ENCODE measurements at places on chromosomes 16 and 17. TPM values are rescaled to one million over a fixed set of nuclear protein-coding genes. Genes with fewer than 3 reads are reported as not detected.

The RND2 gene
- total RNA-seq: 0.07 TPM

The FOXN1 gene
- not detected for total RNA-seq

The CFAP52 gene
- not detected for total RNA-seq

The GPR139 gene
- total RNA-seq: not detected

The HIC1 gene
- total RNA-seq: 49.4 TPM

The USH1G gene
- total RNA-seq: not detected

The OVCA2 gene
- total RNA-seq: 36.5 TPM

GRCh38 chr17:19265755-19266154 lies 28.6 kb downstream of the EPN2 start:
- no peak for DNase-seq

GRCh38 chr17:61467416-61468262 lies 15.4 kb downstream of the TBX4 start:
- no peak for DNase-seq

GRCh38 chr16:4116325-4117249 lies at the start of gene ADCY9:
TSS of gene ADCY9 (minus strand) at chr16:4116442. CDS start at chr16:4115442, 1,000 bp downstream.
- DNase-seq: peak; percentile 96

DNA sequence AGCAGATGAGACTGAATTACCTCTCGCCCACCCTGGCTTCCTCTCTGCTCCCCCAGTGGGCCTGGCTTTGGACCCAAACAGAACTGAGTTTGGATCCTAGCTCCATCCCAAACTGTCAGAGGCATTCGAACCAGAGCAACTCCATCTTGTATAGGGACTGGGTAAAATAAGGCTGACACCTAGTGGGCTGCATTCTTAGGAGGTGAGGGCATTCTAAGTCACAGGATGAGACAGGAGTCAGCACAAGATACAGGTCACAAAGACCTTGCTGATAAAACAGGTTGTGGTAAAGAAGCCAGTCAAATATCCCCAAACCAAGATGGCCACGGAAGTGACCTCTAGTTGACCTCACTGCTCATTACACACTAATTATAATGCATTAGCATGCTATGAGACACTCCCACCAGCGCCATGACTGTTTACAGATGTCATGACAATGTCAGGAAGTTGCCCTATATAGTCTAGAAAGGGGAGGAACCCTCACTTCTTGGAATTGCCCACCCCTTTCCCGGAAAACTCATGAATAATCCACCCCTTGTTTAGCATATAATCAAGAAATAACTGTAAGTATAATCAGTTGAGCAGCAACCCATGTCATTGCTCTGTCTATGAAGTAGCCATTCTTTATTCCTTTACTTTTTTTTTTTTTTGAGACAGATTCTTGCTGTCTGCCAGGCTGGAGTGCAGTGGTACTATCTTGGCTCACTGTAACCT lies 44.4 kb downstream of the LYRM1 start:
- DNase-seq: peak; percentile 89

DNA sequence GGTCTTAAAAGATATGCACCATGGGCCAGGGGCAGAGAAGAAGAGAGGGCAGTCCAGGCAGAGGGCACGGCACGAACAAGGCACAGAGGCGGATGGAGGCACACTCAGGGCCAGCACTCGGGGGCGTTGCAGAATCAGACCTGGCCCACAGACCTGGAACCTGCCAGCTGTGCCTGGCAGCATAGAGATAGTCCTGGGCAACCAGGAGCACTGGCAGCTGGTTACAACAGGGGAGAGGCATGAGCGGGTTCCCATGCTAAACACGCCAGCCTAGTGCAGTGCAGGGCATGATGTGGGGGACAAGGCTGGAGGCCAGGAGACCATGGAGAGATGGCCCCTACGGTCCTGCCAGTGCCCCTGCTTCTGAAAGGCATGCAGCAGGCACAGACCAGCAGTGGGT lies 56.9 kb upstream of the RBFOX3 start:
- DNase-seq: no peak

DNA sequence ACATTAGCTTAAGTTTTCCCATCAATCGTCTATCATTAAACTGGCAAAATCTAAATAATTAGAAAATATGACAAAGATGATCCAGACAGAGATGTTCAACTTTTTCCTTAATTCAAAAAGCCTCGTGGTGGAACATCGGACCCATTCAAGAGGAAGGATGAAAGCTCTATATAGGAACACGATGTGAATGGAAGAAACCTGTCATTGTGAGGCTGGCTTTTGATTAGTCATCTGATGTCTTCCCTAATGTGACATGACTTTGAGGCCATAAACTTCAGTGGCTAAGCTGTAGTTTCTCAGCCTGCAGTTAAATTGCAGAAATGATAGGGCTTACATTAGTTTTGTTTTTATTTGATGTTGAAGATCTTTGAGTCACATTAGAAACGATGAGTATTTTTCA lies 1.0 kb downstream of the AMZ2 start:
- DNase-seq: peak; percentile 73

GRCh38 chr16:80027007-80027965 lies 426.7 kb upstream of the MAF start:
- peak; percentile 78 for DNase-seq

DNA sequence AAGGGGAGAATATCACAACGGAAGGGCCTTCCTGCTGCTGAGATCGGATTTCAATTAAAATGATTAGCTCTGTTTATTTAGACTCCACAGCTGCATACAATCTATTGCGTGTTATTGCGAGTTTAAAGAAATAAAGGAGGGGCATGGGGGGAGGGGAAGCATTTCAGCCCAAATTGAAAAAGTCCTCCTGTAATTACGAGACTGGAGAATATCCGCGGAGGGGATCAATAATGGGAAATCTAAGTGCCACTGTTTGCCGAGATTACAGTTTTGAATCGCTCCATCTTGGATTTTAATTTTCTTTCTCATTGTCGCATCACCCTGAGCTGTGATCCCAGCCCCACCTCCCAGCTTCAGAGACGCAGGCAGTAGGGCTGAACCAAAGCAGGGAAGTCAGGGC lies 15.7 kb upstream of the RPL38 start:
- no peak for DNase-seq

- DNase-seq: no peak
Observed at GRCh38 chr17:76594690-76595089, 9.0 kb upstream of the ST6GALNAC2 start.

DNA sequence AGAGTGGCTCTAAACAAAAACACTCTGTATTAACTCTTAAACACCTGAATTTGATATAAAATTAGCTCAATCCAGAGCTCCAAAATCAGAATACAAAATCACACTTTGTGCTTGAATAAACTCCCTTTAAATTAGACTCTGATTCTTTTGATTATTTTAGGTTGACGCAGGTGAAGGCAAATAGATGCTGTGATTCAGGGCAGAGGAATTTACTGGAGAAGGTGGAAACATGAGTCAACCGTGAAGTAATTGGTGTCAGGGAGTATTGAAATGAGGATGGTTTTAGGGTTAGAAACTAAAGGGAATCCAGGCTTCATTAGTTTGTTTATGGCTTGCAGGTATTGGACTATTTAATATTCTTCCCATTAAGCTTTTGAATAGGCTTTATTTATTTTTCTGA lies 37.1 kb upstream of the TEKT1 start:
- DNase-seq: no peak

DNA sequence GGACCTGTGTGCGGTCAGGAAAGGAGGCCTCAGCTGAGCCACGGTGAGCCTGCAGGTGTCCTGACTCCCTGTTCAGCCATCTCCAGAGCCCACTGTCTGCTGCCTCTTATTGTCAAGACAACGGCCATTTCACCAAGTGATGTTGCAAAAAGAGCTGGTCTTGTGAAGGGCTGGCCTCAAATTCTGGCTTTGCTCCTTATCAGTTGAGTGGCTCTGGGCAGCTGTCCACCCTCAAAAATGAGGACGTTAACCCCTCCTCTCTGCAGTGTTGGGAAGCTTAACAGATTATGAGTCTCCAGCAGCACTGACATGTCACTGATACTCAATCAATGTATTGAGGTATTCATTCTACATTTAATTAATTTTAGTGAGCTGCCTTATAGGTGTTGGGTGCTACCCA lies 171.1 kb upstream of the TOX3 start:
- DNase-seq: no peak

- DNase-seq: peak; percentile 95
Observed at GRCh38 chr17:77372444-77373298, 231.9 kb downstream of the SEC14L1 start.

- DNase-seq: peak; percentile 82
Observed at GRCh38 chr17:76272541-76273444, 7.6 kb downstream of the UBALD2 start.

DNA sequence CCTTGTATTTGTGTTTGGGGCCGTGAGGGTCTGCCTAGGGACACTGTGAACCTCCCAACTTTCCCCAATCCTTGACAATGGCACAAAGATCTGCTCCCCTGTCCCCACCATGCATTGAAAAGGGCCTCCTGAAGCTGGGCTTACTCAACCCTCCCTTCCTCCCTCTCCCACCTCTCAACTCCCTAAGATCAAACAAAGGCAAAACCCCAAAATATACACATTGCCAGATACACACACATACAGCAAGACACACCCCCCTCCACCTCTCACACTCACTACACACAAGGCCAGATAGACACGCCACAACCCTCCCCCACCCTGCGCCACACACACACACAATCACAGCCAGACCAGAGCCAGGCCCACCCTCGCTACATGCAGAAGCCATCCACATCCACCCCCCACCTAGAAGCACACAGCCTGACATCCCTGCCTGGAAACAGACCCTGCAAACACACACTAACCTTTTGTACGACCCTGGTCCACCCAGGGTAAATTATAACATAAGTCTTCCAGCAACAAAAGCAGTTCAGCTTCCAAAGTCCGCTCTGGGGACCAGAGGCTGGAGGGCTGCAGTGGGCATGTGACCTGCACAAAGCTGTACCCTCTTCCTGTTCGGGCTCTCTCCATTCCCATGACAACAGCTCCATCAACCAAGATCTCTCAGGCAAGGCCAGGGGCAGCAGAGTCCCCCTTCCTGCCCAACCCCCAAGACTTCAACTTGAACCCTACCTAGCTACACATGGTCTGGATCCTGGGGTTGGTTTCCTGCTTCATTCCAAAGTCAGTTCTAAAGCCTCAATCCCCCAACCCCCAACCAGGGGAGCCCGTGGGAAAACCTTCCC lies 1.9 kb downstream of the PCGF2 start:
- DNase-seq: no peak

- no peak for DNase-seq
Observed at GRCh38 chr17:42203354-42203753, 9.1 kb upstream of the GHDC start.

GRCh38 chr16:78770353-78771091 lies 671.1 kb downstream of the WWOX start:
- peak; percentile 93 for DNase-seq

- no peak for DNase-seq
Observed at GRCh38 chr17:79539944-79540705, 70.7 kb downstream of the RBFOX3 start.

- DNase-seq: no peak
Observed at GRCh38 chr16:79360267-79360666, 240.3 kb downstream of the MAF start.

GRCh38 chr16:86772671-86773353 lies 194.5 kb downstream of the FOXL1 start:
- DNase-seq: no peak

DNA sequence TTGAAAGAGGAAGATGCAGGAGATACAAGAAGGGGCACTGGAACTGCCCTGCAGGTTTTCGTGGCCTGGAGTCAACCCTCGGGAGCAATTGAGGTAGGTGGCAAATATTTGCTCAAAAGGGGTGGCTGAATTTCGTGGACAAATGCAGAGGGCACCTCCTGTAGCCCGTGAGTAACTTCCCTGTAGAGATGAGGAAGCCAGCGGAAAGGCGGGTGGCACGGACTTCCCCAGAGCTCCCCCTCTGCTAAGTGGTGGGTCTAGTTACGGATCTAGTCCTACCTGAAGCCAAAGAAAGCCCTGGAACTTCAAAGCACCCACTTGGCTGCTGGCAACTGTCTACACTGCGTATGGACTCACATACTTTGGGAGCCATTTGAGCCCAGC lies 1.0 kb upstream of the ATP2C2 start:
- no peak for DNase-seq

DNA sequence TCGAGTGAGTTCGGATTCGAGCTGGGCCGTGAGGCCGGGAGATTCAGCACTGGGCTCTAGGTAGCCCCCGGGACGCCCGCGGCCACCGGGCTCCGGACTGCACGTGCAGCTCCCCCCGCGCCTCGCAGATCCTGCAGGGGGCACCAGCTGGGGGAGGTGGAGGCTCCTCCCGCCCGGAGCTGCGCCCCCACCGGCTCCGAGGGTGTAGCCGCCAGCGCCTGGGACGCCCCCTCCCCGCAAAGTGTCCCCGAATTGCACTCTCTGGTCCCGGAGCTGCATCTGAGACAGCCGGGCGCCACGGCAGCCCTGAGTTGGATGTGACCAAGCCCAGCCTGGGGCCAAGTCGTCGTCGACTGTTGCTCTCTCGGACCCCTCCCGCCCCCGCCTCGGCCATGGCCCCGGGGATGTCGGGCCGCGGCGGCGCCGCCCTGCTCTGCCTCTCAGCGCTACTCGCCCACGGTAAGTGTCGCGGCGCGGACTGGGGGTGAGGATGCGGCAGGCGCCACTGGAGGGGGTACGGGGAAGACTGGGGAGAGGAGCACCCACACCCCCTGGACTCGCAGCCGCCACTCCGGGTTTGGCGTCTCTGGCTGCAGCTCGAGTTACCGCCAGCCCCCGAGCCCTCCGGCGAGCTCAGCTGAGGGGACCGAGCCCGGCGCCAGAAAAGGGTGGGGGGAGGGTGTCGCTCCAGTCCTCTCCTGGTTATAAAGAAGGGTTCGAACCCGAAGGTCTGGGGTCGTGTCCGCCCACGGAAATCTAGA lies 1.5 kb downstream of the TMEM132E start:
- DNase-seq: no peak
